ENCODE measurements at places on chromosomes 7 and 10.
A peak's percentile ranks its signal among the peaks of the same experiment; 100 is the strongest.

DNA sequence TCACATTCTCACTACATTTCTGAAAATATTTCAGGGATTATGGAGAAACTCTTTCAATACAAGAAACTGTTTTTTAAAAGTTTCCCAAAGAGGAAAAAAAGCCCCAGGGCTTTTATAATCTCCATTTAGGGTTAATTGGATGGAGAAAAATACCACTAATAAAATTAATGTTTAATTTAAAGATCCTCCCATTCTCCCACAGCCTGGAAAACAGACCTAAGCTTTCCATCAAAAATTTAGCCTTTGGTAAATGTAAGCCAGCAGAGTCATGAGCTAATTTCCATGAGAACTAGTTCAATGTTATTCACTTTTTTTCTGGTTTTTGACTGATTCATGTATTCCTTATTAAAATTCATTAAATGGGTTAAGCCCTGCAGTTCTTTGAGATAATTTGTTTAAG is 408.7 kb downstream of the PHTF2 start:
- DNase-seq: no peak

- no peak for DNase-seq
Observed at GRCh38 chr7:44274623-44274975, 50.8 kb downstream of the CAMK2B start.

- DNase-seq: no peak
Observed at GRCh38 chr7:3244241-3244814, 56.7 kb upstream of the SDK1 start.

DNA sequence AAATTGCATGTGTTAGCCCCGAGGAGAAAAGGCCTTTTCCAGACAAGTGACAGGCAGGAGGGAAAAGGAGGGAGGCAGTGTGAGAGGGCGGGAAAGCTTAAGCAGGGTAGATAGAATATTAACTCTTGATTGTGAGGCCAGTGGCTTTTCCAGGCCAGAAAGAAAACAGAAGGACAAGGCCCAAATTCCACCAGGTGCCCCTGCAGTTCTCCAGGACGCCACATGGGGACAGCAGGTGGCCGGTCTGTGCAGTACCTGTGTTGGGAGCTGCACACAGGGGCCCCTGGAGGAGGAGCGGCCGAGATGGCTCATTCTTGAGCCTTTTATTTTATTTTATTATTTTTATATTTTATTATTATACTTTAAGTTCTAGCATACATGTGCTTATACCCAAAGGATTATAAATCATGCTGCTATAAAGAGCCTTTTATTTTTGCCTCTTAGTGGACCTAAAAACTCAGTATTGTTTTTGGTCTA is 141.3 kb upstream of the KLF14 start:
- no peak for DNase-seq

GRCh38 chr10:70899096-70899495 is 10.7 kb upstream of the PCBD1 start:
- DNase-seq: no peak

DNA sequence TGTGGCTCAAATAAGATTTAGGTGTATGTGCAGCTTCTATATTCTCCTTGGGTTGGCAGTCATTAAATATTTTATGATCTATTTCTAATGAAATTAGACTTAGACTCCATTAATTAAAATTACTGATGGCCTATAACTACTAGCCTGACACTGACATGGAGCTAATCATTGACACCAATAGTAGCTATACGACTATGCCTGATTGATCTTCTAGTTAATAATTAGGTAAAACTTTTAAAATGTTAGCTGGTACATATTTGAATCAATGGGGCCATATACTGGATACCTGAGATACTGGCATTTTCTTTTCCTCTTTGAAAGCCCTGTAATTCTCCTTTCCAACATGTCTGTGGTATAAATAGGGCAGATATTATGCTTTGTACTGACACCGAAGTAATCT is 14.4 kb downstream of the WEE2 start:
- no peak for DNase-seq

- no peak for DNase-seq
Observed at GRCh38 chr10:1550291-1550595, 187.1 kb downstream of the ADARB2 start.

DNA sequence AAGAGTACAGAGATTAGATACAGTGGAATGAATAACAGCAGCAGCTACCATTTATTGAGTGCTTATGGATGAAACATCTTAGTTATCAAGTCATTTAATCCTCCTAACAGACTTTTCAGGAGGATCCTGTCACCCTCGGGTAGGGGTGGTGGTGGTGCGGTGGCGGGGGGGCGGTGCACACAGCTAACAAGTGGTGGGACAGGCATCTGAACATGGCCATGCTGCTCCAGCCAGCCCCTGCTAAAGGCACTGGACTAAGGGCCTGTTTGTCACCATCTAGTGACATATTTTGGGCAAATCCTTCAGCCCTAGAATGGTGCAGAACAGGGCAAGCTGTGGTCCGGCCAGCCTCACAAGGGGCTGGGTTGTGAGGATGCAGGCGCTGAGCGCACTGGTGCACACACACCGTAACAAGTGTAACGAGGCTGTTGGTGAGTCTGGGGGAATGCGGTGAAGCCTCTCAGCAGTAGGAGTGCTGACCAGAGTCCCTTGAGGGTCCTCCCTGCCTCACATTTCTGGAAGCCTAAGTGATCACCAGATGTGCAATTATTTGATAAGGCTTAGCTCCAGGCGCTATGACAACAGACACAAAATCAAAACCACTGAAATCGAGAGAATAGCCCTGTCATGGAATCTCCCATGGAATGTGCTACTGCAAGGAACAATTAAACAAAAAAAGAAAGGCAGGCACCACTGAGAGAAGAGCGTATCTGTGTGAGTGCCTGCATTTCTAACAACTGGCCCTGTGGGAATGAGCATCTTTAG is 102.2 kb downstream of the RNF216 start:
- DNase-seq: no peak

DNA sequence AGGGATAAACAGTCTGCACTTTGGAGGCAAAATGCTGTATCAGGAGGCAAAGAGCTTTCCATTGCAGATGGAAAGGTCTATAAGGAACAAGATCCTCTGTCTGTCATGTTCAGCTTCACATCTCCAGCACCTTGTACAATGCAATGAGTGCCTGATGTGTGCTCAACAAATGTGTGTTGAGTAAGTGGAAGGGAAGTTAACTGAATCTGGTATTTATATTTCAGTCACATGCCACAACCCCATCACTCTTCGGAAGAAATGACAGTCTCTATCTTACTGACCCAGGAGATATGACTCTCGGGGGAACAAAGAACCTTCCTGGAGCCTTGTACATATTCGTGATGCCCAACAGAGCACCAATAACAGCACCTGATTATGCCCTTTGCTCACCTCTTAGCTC is 20.0 kb upstream of the DNAJC1 start:
- DNase-seq: no peak

DNA sequence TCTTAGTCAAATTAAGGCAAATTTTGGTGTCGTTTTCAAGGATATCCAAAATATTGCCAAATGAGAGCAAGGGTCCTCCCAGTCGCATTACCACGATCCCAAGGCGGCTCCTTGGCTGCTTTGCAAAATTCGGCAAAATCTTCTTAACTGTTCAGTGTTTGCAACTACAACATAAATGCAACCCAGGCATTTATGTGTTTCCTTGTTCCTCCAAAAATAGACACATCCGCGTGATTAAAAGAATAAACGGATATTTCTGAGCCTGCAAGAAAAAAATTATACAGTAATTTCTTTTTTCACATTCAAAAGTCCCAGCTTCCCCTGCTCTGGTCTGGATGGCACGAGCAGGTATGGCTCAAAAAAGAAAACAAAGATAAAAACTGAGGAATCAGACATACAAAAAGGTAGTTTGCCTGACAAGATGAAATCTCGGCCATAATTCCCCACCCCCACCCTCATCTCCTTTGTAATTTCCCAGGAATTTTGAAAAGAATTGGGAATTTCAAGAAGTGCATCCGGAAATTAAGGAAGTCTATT is 6.0 kb downstream of the SKIDA1 start:
- DNase-seq: no peak

GRCh38 chr7:5494683-5495561 is 71.3 kb upstream of the TNRC18 start:
- peak; percentile 89 for DNase-seq

DNA sequence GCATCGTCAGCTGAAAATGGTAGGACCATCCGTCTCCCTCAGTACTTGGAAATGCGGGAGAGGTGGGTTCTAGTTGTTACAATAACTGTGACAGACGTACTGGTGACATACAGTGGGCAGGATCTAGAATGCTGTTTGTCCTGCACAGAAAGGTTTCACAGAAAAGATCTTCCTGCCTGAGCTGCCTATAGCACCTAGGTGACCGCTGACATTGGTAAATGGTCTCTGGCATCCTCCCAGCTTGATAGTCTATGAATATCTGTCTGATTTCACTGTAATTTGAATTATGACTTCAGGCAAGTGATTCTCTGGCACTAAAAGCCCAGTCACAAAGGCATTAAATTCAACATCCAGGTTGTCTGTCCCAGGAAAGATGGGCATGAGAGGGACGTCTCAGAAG is 38.2 kb upstream of the CCDC3 start:
- DNase-seq: no peak

DNA sequence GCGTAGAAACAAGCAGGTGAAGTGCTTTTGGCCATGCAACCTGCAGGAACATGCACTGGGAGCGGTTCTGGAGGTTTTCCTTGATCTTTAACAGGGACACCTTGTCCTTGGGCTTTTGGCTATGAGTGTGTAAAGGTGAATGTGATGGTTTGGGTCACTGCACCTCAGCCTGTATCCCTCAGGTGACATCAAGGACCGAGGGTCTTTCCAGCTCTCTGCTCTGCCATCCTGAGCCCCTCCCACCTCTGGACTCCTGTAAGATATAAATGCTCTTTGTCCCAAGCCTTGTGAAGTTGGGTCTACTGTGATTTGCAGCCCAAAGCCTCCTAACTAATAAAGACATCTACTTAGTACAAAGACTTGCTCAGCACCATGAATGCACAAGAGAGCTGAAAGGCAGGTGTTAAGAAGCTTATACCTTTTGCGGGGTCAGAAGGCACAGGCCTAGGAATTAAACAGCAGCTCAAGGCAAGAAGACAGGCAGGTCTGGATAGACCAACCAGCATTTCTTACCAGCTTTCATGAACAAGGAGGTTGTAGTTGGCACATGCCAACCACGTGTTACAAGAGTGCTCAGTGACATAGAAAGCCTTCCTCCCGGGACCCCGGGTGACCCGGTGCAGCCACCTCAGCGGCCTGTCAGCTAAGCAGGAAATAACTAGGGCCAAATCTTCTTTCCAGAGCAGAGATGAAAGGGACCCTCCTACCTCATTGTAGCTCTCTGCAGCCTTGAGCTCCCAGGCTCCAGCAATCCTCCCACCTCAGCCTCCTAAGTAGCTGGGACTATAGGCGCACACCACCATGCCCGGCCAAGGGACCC is 89.9 kb downstream of the CARD11 start:
- no peak for DNase-seq

GRCh38 chr7:17679458-17679857 is 260.8 kb downstream of the SNX13 start:
- DNase-seq: peak; percentile 63

GRCh38 chr10:111079241-111079760 is 2.5 kb downstream of the ADRA2A start:
- no peak for DNase-seq

GRCh38 chr7:37759526-37759925 is 76.0 kb downstream of the GPR141 start:
- DNase-seq: no peak

DNA sequence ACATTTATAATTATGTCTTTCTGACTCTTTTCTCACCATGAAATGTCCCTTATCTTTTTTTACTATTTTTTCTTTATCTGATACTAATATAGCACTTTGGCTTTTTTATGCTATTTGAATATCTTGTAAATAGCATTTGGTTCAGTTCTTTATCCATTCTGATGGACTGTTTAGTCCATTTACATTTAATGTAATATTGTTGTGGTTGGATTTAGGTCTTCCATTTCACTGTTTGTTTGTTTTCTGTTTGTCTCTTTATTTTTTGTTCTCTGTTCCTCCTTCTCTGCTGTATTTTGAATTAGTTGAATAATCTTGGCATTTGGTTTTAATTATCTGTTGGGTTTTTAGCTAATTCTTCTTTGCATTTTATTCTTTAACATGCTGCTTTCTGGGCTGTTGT is 89.8 kb downstream of the ANKIB1 start:
- no peak for DNase-seq

DNA sequence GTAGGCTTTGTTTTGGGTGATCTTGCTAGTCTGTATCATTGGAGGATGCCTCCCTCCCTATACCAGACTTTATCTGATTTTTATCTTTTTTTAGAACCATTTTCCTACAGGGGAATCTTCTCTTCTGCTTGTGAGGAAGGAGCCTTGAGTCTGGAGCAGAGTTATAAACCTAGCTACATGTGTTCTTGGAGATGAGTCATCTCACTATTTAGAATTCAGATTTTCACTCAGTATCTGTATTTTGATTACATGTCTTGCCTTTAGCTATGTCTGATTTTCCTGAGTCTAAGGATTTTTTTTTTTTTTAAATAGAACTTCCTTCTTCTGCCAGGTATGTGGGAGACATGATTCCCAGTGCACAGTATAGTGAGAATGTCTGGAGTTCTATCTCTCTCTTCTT is 211.6 kb upstream of the MBL2 start:
- DNase-seq: no peak

- DNase-seq: no peak
Observed at GRCh38 chr7:712381-713138, 13.9 kb upstream of the DNAAF5 start.

GRCh38 chr7:24477398-24478136 is 95.7 kb upstream of the PALS2 start:
- DNase-seq: peak; percentile 84

DNA sequence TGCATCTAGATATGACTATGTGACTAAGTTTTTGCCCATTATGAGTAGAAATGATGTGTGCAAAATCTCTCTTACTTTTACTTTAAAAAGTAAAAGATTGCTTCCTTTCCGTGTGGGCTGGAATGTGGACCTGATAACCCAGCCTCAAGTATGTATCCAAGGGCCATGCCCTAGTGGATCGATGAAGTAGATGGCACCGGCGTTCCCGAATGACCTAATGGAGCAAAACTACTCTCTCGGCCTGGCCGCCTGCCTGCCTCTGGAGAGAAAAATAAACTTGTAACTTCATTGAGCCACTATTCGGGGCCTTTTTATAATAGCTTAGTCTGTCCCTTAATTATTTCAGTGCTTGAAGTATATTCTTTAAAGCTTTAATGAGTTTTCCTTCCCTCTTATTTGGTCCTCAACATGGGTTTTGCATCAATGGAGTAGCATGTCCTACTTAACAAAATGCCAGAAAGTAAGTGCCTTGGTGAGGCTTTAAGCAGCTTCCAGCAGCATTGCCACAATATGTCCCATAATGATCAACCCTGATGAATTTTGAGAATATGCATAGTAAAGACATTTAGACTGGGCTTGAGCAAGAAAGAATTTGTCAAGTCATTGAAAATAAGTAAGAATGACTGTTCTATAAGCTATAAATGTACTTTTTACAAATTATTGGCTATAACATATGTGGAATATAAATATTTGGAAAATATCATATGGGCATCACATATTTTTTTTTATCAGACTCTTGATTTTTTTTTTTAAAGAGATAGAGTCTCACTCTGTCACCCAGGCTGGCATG is 61.4 kb downstream of the PLXDC2 start:
- DNase-seq: no peak

GRCh38 chr10:119206603-119207365 is 587 bp upstream of the GRK5 start:
- DNase-seq: peak; percentile 75

Data from AG08395 (cell line).